ENCODE measurements at places on chromosomes 7 and 10.

DNA sequence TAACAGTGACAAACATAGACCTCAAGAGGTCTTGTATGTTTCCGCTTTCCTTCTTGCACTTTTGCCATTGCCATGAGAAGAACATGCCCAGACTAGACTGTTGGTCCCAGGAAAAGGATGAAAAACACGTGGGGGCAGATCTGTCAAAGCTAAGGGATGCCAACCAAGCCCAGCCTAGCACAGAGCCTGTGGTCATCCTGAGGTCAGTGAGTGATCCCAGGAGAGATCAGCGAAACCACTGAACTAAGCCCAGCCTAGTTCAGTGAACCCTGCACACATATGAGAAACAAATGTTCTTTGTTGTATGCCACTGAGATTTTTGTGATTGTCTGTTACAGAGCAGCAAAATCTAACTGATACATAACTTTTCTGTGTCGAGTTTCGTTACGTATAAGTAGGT, 718.8 kb downstream of the MAGI2 start:
- DNase-seq: no peak

DNA sequence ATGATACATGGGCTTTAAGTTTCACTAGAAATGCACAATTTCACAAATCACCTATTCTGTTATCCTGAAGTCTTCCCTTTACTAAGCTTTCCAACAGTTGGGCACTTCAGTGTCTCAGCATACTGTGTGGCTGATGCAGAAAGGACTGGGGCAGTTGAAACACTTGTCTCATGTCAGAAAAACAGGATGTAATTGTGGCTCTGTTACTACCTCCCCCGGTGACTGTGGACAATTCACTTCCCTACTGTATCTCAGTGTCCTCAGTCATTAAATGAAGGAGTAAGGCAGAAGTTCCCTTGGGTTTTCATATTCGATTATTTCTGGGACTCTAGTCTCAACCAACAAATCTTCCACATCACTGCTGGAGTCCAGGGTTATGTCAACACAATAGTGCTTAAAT, 17.9 kb downstream of the ANKRD22 start:
- no peak for DNase-seq

- DNase-seq: no peak
Measured at GRCh38 chr10:51748959-51749358, 49.6 kb upstream of the CSTF2T start.

DNA sequence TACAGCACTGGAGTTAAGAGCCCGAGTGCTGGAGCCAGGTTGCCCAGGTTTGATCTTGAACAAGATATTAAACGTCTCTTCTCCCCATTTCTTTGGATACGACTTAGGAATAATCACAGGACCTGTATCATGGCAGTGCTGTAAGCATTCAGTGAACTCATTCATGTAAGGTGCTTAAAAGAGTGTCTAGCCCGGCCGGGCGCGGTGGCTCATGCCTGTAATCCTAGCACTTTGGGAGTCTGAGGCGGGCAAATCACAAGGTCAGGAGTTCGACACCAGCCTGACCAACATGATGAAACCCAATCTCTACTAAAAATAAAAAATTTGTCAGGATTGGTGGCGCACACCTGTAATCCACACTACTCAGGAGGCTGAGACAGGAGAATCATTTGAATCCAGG, 40.8 kb downstream of the CHST15 start:
- DNase-seq: no peak

- no peak for DNase-seq
Measured at GRCh38 chr7:100575746-100576383, 2.2 kb upstream of the SAP25 start.

- no peak for DNase-seq
Measured at GRCh38 chr10:4107285-4107851, 322.4 kb upstream of the KLF6 start.

DNA sequence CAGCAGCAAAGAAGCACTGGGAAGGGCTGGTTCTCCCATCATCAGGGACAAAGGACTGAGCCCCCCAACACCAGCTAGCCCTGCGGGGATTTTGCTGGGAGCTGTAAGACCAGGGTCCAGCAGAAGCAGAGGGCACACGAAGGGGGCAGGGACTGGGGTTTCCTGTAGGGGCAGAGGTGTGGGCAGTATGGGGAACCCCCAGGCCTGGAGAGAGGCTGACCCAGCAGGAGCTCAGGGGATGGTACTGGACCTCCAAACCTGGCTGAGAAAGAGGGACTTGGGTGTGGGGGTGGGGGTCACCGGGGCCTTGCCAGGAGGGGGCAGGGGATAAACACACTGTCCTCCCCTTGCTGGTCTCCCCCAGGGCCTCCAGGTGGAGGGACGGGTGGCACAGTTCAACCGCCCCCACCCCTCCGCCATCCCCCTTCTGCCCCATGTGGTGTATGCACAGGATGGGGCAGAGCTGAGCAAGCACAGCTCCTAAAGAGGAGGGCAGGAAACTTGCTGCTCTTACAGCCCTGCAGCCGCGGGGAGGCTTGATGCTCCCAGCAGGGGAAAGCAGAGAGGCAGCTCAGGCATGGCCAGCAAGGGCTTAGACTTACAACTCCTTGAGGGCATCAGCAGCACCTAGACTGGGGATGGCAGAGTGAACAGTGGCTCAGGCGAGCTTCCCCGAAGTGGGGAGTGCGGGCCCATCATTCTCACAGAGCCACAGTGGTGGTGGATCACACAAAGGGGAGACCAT, 12.4 kb upstream of the RET start:
- no peak for DNase-seq

DNA sequence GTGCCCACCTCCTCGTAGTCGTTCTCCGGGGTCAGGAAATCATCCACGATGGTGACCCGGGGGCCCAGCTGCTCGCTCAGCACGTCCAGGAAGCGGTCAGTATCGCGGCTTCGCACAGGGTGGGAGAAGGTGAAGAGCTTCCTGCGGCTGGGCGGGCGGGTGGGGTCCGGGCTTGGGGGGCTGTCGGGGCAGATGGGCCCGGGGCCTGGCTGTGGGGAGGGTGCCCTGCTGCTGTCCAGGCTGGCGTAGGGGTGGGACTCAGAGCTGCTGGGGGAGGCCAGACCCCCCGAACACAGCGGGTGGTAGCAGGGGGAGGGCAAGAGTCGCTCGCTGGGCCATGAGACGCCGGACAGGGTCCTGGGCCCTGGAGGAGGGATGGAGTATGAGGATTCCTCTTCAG, 42.3 kb downstream of the GRID2IP start:
- DNase-seq: no peak

DNA sequence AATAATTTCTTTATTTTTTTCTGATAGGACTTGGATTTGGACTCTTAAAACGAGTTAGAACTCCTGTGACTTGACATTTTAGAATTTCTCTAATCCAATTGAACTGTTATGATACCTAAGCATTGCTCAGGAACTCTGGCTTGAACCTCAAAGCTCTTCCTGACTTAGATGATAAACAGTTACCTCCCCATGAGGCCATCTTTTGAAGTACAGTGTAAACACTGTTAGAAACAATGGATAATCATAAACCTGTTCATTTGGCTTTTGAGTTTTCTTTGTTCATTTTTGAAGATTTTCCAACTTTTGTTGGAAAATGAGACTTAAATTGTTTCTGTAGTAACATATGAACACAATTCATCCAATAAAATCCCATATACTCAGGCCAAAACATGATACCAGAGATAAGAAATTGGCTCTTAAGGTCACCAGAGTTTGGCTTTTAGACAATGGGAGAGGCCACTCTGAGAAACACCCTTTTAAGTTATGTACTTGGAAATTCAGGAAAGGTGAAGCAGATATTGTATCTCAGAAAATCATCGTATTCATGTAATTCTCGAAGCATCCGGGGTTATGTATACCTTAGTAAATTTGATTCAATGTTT, 59.6 kb downstream of the RUNDC3B start:
- DNase-seq: no peak

DNA sequence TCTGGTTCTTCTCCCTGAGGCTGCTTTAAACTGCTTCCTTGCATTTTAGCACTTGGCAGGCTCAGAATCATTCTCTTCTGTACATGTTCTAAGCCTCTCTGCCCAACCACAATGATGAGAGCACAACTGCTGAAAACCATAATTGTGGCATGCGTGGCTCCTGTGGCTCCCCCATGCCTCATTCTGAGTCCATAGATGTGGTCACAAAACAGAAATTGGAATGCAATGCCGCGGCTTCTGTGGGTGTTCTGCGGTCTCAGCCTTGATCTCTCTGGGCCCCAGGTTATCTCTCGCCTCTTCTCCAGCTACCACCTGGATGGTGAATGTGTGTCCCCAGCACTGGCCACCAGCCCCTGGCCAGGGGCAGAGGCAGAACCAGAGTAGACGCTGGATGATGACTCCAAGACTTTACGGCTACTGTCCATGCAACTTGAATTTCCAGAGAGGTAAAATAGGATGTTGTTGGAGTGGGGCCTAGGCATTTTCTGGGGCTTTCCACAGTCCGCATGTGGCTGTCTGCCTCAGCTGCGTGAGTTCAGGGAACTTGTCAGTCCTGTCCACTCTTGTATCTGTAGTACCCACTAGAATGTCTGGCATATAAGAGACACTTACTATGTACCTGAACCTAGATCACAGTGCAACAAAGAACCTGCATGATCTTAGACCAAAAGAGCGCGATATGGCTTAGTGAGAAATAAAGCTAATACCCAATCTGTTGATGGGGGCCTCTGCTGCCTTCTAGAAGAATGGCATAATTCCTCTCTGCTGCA, 52.4 kb upstream of the ADRB1 start:
- no peak for DNase-seq

DNA sequence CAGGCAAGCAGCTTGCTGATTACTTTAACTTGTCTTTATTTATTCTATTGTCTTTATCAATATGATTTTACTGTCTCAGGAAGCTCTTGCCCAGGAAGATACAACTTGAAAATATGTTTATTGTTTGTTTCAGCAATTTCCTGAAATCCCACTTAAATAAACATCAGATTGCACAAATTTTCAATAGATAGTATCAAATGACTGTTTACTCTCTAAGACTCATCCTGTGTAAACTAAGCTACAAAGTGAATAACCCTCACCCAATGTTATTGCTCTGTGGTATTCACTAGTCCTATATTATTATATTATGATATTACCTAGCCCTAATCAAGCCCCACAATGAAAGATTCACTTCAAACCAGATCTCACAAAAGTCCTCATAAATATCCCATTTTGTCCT, 130.4 kb upstream of the HPS1 start:
- no peak for DNase-seq

All from mesothelial cell of epicardium (in vitro differentiated cells).